Thyroid gland (tissue), 4 donors: ENCODE measurements at places on chromosomes 3 and 15.

GRCh38 chr3:147008886-147009285 lies 397.5 kb downstream of the ZIC4 start:
- DNase-seq, result no peak

DNA sequence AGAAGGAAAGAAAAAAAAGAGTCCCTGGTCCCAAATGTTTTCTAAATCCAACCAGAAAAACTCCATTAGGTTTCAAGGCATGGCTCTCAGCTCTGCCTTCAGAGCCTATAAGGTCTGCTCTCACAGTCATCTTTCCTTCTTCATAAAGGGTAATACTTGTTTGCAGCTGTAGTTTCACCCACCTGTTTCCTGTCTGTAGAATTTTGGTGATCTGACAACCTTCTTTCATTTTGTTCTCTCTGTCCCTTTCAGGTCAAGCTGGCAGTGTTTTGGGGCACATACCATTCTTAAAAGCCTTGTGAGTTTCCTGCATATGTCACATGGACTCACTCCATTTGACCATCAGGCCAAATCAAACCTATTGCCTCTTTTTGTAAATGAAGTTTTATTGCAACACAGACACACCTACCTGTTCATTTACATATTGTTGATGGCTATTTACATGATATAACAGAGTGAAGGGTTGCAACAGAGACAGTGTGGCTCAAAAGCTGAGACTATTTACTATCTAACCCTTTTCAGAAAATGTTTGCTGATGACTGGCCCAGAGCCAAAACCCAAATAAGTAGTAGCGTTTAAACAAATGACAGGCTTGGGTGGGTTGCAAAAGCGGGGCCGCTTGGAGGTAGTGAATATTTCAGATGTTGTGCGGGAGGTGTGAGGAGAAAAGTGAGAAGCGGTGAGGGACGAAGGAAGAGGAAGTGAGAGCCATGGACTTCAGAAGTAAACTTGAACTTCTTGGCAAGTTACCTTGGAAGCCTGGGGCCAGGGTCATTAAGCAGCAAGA lies 292.7 kb upstream of the PROK2 start:
- no peak for DNase-seq

DNA sequence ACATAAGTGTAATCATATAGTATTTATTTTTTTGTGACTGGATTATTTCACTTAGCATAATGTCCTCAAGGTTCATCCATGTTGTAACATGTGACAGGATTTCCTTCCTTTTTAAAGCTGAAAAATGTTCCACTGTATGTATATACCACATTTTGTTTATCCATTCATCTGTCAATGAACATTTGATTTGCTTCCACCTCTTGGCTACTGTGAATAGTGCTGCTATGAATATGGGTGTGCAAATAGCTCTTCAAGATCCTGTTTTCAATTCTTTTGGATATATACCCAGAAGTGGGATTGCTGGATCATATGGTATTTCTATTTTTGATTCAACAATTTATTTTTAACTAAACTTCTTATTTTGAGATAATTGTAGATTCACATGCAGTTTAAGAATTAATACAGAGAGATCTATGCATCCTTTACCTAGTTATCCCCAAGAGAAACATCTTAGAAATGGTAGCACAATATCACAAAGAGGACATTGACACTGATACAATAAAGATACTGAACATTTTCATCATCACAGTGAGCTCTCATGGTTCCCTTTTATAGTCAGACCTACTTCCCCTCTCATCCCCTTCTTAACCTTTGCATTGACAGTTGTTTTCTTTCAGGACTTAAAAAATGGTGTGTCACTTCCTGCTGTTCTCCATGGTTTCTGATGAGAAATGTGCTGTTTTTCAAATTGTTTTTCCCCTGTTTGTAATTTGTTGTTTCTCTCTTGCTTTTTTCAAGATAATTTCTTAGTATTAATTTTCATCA lies 90.1 kb downstream of the SATB1 start:
- DNase-seq, result no peak

DNA sequence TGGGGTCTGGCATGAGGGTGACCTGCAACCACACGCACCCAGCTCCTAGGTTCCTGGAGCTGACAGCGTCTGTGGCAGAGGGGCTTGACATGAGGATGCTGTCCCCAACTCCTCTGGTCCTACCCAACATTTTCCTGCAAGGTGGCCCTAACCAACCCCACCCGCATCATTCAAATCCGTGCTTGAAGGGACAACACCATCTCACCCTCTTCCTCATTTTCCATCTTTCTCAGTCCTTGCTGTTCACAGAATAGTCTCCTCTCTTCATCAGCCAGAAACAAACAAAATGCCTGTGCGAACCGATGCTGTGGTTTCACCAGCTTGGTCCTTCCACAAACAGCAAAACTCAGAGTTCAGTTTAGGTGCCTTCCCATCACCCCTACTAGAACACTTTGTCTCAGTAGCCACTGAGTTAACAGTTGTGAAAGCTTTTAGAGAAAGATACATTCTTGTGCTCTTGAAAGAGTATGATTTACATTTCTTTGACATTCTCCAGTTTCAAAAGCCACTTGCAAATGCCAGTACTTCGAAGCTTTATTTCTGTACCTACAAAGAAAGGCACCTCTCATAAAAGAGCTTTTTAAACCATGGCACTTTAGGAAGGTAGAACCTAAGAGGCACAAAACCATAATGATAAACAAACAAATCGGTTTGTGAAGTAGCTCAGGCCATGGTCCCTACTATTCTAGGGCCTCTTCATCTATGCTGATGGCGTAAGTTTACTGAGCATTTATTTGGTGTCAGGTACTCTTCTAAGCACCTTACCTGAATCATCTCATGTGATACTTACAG lies 360.1 kb downstream of the SHQ1 start:
- DNase-seq, result no peak

DNA sequence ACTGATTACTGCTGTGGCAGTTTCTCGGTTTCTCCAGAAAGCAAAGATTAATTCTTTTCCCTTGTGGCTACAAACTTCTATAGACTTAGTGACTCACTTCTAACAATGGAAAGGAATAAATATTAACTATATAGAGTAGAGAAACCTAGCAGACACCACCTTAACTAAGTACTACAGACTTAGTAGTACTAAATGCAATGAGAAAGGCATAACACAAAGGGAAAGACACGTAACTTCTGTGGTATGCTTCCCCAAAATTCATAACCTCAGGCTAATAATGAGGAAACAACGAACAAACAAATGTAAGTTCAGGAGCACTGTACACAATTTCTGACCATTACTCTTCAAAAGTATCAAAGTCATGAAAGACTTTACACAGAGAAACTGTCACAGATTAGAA lies 31.2 kb downstream of the ATG3 start:
- DNase-seq, result no peak

- peak; percentile 68 for DNase-seq
Measured at GRCh38 chr15:76330080-76330680, 6.4 kb upstream of the ISL2 start.

- DNase-seq, result no peak
Measured at GRCh38 chr3:31777887-31778286, 203.2 kb downstream of the OSBPL10 start.

DNA sequence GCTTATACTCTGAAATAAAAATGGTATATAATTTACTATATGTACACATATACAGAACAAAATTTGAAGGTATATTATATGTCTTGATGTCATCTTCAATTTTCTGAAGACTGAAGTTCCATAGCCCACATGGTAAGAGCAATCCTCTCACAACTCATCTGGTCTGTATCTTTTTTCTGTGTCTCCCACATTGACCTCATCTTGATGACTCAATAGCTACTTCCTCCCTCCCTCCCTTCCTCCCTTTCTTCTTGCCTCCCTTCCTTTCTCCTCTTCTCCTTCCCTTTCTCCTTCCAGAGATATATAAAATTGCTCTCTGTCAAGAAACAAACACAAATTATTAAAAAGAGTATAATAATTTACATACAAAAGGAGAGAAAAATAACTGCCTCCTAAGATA lies 268.5 kb downstream of the SQOR start:
- DNase-seq, result no peak

GRCh38 chr3:177467247-177467985 lies 270.1 kb upstream of the TBL1XR1 start:
- DNase-seq, result no peak

GRCh38 chr15:39474657-39475056 lies 106.2 kb upstream of the THBS1 start:
- DNase-seq, result no peak

GRCh38 chr3:73475175-73475574 lies 149.6 kb downstream of the PDZRN3 start:
- no peak for DNase-seq

DNA sequence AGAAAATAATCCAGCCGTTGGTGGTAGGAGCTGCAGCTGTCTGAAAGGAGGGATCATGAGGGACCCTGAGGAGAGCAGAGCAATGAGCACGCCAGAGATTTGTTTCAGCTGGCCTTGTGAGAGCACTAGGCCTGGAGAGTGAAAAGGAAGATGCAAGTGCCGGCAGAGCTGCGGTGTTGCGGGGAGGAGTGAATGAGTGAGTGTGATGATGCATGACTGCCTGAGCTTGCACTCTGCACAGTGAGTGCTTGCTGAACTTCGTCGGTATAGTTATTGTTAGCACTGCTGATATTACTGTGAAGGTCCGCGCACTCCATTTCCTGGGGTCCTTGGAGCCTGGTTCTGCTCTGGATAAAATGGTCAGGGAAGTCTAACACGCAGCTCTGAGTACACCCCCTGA lies 23.2 kb downstream of the EIF1B start:
- no peak for DNase-seq

DNA sequence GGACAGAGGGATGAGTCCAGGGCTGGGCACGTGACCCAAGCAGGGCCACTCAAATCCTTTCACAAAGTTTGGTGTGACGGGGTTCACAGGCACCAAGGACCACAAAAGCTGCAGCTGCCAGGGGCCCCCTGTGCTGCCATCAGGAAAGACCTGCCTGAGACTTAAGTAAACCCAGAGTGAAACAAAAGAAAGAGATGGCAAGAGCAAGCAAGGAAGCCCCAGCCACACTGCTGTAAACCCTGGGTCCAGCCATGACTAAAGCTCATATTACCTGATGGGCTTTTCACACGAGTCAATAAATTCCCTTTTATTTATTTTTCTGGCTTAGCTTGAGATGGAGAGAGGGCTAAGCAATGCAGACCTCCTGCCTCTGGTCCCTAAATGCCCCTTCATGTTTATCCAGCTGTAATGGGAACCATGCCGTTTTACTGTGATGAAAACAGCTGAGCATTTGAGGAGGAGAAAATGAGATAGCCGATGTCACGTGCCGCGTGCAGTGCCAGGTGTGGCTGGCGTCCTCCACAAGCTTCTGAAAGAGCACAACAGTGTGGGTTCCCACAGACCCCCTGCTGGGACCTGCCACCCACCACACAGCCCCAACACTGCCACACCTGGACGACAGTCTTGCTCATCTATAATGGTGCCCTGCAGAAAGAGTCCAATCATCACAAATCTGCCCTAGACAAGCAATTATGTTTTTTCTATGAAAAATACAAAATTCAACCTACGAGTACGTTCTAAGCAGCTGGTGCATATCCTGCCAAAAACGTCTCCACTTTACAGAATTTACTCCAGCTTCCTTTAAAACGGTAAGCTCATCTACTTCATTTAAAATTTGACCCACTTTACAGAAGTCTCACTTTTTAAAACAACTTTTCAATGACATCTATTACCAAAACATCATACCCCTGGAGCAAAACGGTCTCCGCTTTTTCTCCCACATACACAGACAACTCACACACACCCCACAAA lies 34.2 kb downstream of the ADAMTS17 start:
- DNase-seq, result no peak

GRCh38 chr3:43528498-43529099 lies 93.2 kb downstream of the ANO10 start:
- no peak for DNase-seq

DNA sequence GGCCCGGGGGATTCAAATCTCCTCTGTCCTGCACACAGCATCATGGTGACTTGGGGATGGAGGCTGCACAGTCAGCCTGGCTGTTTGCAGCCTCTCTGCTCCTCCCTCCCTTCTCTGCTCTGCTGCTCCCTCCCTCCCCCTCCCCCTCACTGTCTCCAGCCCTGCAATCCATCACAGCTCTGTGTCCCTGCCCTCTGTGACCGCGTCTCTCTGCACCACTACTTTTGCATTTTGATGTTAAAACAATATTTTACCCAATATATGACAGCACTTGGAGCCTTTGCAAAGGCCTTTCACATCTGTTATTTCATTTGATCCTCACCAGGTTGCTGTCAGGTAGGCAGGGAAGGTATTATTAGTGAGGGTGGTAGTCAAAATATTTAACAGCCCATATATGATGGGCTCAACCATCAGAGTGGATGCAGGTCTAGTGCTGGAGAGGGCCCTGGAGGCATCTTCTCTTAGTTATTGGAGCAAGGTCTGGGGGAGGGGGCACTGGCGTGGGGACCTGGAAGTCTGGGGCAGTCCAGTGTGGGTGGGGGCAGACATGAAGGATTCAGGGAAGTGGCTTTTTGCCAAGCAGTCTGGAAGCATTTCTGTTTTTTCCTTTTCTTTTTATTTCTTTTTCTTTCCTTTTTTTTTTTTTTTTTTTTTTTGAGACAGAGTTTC lies 16.3 kb upstream of the VPS8 start:
- DNase-seq, result no peak

- DNase-seq, result peak; percentile 11
Measured at GRCh38 chr15:27353856-27354255, 382.9 kb downstream of the GABRG3 start.

- no peak for DNase-seq
Measured at GRCh38 chr3:105579439-105579838, 212.7 kb downstream of the ALCAM start.

GRCh38 chr3:179416681-179417080 lies 34.6 kb downstream of the GNB4 start:
- DNase-seq, result no peak

GRCh38 chr15:93382200-93382820 lies 293.3 kb upstream of the RGMA start:
- DNase-seq, result no peak

GRCh38 chr3:38383156-38383875 lies 36.7 kb downstream of the XYLB start:
- DNase-seq, result no peak

DNA sequence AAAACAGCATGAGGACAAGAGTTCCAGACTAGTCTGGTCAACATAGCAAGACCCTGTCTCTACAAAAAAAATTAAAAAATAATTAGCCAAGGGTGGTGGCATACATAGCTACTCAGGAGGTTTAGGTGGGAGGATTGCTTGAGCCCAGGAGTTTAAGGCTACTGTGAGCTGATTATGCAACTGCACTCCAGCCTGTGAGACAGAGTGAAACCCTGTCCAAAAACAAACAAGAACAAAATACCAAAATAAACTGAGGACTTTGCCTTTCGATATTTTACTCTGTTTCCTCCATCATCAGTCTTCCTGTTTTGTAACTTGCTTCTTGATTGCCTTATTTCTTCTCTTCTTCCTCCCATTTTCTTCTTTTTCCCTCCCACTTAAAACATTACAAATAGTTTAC lies 504.4 kb downstream of the ROBO1 start:
- no peak for DNase-seq

GRCh38 chr15:93165734-93166470 lies 76.9 kb upstream of the RGMA start:
- no peak for DNase-seq

- DNase-seq, result no peak
Measured at GRCh38 chr15:51172193-51172592, 77.5 kb upstream of the TNFAIP8L3 start.
